RWPE1 (cell line): ENCODE measurements at places on chromosomes 6 and 20.

DNA sequence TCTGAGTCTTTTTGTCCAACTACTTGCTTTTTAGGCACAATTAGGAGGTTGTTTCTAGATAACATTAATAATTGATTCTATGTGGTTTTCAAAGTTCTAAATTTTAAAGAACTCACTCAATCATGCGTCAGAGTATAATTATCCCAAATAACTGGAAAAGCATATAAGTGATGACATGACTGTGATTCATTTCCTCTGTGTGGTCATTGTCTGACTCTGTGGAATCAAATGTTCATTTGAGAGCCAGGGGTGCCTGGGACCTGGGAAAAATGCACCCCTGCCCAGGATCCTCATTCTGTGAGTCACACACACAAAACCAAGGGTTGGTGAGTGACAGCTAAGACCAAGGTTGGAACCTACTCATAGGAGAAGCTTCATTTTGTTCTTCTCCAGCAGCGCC, 127.1 kb upstream of the MLIP start:
- DNase-seq = peak; percentile 95

- no peak for DNase-seq
These were observed 5.2 kb downstream of the SLC2A4RG start for GRCh38 chr20:63744574-63745423.

DNA sequence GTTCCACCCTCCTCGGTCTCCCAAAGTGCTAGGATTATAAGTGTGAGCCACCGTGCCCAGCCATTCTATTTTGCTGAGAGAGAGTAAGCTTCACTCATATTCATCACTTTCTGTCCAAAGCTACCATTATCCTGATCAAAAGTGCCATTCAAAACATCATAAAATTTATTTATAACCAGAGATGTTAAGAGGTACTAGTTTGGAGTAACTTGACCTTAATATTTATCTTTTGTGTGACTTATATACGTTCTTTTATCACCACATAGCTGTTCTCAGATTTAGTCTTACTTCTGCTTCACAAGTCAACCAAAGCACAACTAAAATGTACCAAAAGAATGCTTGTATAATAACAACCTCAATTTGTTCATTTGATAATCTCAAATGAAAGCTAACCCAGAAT, 18.1 kb downstream of the AKIRIN2 start:
- no peak for DNase-seq

DNA sequence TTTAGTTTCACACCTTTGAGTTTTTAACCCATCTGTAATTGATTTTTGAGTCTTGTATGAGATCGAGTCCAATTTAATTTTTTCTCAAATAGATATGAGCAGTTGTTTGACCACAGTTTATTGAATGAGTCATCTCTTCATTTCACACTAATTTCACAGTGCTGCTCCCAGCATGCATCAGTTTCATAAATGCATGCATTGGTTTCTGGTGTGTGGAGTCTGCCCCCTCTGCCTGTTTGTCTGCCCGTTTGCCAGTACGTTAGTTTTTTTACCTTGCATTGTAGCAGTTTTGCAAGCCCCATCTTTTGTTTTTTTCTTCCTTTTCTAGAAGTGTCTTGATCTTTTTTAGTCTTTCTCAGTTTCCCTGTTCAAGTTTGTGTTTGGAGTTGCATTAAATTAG, 11.9 kb downstream of the SLX4IP start:
- peak; percentile 83 for DNase-seq

GRCh38 chr6:163346497-163346961, 68.0 kb upstream of the QKI start:
- no peak for DNase-seq

GRCh38 chr6:139627091-139627490, 252.6 kb upstream of the CITED2 start:
- no peak for DNase-seq

- DNase-seq = no peak
These were observed 8.1 kb upstream of the GTF3C6 start for GRCh38 chr6:110950440-110950839.

GRCh38 chr20:58986968-58987517, 6.0 kb downstream of the NELFCD start:
- no peak for DNase-seq

- peak; percentile 54 for DNase-seq
These were observed 63.0 kb downstream of the EZR start for GRCh38 chr6:158756126-158756525.

DNA sequence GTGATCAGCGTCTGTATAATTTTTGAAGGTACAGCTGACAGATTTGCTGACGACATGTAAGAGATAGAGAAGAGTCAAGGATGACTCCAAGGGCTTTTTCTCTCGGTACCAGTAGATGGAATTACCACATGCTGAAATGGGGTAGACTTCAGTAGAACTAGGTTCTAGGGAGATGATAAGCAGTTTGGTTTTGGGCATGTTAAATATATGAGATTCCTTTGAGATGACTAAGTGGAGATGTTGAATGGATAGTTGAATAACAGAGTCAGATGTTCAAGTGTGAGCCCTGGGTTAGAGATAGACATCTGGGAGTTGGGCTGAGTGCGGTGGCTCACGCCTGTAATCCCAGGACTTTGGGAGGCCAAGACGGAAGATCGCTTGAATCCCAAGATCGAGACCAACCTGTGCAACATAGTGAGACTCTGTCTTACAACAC, 50.0 kb downstream of the PHF20 start:
- DNase-seq = peak; percentile 70

- no peak for DNase-seq
These were observed 91.1 kb upstream of the PMEPA1 start for GRCh38 chr20:57800791-57801430.

DNA sequence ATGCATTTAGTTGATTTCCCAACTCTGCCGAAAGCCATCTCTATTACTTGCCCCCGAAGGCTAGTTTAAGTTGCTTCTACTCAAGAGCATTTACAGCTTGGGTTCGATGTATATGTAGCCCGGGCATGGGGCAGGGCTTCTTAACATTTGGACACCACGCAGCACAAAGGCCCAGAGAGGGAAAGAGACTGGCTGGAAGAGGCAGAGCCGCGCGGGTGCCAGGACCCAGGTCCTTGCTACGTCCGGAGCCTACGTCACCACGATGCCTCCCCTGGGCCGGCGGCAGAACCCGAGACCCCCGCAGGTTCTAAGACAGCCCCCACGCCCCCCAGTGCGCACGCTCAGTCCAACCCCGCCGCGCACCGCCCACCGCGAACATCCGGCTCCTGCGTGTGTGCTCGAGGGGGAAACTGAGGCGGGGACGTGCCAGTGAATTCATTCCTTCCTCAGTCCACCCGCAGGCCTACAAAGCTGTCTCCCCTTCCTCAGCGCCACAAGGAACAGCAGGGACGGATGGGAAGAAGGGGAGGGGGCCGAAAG, 367 bp upstream of the PCIF1 start:
- DNase-seq = peak; percentile 48

- DNase-seq = no peak
These were observed 88.3 kb downstream of the SSR1 start for GRCh38 chr6:7224731-7225130.

DNA sequence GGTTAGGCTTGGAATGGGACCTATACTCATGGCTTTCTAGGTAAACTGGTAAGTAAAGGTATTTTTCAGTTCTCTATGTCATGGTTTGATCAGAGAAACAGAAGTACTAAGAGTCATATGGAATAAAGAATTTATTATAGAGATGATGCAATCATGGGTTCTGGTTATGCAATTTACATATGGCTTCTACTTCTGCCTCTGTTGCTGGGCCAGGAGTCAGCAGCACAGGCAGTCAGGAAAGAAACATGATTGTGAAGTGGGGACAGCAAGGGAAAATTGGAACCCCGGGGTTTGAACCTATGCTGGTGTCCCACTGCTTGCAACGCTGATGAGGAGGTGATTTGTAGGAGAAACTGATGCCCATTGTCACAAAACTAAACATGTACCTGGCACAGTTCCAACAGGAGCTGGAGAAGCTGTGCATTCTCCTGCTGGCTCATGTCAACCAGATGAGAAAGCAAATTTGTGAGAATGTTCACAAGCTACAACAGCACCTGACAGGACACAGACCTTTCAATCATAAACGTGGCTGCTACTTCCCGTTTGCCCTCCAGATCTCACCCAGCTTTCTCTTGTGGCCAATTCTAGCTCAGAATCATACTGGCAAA, 887.1 kb downstream of the TFAP2A start:
- DNase-seq = no peak

DNA sequence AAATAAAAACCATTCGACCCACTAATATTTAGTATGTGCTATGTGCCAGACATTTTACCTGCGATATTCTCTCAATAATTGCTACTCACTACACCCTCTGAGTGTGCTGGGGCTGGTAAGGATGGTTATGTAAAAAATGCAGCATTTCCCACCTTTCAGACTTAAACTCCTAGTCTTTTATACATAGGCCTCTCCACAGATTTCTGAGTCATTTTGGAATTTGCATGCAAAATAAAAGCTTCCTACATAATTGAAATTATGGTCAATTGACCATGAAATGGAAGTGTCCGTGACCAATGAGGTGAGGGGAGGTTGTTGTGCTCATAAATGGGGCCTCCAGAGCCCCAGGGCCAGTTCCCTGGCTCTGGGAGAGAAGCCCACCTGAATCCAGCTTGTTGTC, 37.7 kb upstream of the MAFB start:
- no peak for DNase-seq

- no peak for DNase-seq
These were observed 2.8 kb upstream of the PCK1 start for GRCh38 chr20:57557926-57558613.

- DNase-seq = no peak
These were observed 191.5 kb downstream of the DLL1 start for GRCh38 chr6:170099387-170099786.

DNA sequence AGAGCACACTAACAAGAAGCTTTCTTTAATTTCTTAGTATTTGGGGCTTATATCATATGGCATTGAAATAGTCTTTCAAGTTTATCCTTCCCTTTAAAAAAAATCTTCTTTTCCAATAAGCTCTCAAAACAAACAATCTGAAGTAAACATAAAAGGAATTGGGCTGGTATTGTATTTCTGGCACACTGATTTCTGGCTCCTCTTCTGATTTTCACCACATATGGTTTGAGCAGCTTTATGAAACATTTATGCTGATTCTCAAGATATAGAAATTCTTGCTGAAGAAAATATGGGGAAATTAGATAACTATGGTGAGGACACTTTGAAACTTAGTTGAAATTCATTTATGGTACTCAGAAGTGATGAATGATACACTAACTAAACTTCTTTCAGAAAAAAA, 467.2 kb downstream of the TFAP2B start:
- no peak for DNase-seq
